Stimulated activated CD4-positive, alpha-beta T cell treated with anti-CD3 and anti-CD28 coated beads, TNF-alpha, amount 100 ng/mL, for 1 hour (primary cell): ENCODE measurements at places on chromosomes 7 and 10.

DNA sequence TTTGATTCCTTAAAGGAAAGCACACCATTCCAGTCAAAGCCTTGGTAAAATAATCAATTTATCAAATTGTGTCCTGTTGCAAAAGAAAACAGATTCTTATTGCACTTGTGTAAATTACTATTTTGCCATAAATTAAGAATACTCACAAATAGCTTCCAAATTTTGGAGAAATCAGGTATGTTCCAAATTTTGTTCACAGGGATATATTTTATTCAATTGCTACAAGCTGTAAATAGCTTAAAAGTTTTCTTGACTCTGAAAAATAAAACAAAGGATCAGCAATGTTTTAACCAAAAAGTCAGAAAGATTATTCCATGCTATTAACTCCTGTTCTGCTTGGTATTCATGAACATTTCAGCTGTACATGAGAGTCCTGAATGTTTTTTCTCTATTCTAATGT lies 47.4 kb upstream of the CHST3 start:
- DNase-seq, result no peak

DNA sequence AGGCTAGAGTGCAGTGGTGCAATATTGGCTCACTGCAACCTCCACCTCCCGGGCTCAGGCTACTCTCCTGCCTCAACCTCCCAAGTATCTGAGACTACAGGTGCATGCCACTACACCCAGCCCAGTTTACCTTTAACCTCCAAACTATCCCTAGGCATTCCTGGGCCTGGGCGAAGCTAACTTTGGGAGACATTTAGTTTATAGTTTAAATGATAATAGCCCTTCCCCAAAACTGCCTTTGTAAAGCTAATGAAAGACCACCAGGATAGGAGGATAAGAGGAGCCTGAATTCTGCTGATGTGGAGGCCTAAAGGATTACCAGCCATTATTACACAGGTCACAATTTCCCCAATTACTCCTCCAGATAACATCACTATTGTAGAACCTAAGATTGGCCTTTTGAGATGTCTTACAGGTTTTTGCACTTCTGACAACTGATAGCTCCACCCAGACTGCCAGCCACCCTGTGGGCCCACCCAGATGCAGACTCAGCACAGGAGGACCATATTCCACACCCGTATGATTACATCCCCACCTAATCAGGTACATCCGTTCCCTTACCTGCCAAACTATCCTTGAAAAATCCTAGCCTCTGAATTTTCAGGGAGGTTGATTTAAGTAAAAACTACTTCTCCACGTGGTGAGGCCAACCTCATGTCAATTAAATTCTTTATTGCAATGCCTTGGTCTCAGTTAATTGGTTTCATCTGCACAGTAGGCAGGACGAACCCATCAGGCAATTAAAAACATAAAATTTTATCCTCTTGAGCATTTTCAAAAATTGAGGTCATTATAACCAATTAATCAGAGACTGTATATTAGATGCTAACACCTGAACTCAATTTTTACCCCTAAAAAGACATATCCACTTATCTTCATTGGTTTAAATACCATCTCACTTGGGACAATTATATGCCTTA lies 62.3 kb upstream of the TMEM254 start:
- DNase-seq, result no peak

DNA sequence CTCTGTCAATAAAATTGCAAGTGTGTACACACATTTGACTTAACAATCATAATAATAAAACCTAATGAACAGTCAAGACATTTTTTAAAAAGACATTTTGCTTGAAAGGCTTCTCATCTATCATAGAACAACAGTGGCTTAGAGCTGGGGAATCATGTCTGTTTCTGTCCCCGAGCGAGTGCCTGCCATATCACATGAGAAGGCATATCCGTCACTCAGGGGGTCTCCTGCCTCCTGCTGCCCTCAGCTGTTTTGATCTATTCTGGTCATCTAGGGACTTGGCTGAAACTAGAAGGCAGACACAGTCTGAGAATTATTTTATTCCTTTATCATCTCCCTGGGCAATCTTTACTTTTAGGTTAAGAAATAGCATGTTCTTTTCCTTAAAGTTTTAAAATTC lies 278.7 kb upstream of the KLF6 start:
- no peak for DNase-seq

- no peak for DNase-seq
These were observed 209.6 kb downstream of the PTPRN2 start for GRCh38 chr7:158377800-158378623.

GRCh38 chr10:12876266-12876665 lies 125.2 kb downstream of the CCDC3 start:
- DNase-seq, result no peak

- DNase-seq, result no peak
These were observed 17.1 kb upstream of the LIPF start for GRCh38 chr10:88647061-88647615.

DNA sequence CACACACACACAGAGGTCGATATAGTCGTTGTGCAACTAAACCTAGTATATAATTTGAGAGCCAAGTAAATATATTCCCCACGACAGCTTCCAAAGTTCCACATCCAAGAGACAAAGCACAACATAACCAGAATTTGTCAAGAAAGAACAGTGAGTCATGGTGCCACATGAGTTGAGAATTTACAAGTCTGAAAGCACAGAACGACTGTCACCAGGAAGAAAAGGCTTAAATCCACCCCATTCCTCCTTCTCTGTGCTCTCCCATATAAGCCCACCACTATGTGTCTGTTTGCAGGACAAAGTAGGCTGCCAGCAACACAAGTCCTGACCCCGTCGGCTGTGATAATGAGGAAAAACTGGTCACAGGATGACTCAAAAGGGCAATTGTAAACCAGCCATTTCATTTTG lies 32.8 kb downstream of the GSAP start:
- DNase-seq, result no peak

DNA sequence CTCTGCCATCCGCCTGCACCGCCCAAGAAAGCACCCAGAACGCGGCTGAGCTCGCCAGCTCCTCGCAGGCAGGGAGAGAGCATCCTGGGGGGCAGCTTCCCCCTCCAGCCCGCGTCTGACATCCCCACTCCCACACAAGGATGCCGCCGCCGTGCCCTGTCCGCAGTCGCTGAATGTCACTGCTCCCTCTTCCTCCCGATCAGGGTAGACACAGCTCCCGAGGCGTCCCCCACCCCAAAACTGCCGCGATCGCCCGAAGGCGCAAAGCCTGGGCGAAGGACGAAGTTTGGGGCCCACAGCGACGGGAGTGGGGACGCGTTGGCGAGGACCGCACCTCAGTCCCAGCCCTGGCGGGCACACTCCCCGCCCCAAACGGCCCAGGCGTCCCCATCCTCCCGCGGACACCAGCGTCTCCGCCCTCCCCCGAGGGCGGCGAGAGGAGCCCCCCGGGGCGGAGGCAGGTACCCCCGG lies 1.5 kb upstream of the KAT6B start:
- peak; percentile 40 for DNase-seq

DNA sequence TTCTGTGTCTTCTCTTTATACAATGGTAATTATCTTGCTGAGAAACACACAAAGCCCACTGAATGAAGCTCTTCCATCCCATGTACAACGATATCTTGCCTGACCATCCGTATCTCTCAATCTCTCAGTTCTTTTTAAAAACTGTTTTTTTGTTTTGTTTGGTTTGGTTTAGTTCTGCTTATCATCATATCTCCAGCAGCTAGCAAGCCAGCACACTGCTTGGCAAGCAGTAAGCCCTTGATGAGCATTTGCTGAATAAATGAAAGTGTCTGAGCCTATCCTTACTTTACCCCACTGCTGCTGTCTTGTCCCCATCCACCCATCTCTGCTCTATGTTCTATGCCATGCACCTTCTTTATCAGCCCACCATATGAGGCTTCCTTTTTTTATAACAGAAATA lies 34.2 kb downstream of the ITGB1 start:
- no peak for DNase-seq

DNA sequence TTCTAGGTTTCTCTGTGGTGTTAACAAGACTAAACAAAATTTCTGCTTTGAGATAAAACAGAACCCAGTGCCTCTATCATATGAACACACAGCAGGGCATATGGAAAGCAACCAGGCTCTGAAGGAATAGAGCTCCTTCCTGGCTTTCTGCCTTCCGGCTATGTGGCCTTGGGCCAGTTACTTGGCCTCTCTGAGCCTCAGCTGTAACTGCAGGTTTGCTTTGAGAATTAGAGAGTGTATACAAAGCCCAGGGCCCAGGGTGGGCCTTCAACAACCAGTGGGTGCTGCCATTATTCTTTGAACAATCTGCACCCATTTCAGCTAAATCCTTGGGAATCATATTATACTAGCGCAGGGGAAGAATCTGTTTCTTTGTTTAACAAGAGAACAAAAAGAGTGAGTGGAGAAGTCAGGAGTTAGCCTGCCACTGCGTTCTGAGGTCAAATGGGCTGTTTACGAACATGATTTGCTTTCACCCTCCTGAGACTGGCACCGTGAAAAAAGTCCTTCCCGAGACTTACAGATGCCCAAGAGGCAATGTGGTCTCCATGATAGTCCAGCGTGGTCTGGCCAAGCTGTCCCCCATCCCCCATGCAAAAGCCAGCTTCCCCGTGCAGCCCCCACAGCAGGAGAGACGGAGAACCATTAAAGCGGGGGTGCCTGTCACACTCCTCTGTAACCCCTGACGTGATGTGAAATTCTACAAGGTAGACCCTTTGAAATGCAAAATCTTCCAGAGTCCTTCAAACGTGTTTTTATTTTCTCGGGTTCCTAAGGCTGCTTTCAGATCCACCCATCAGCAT lies 4.9 kb downstream of the FAM53B start:
- DNase-seq, result no peak

DNA sequence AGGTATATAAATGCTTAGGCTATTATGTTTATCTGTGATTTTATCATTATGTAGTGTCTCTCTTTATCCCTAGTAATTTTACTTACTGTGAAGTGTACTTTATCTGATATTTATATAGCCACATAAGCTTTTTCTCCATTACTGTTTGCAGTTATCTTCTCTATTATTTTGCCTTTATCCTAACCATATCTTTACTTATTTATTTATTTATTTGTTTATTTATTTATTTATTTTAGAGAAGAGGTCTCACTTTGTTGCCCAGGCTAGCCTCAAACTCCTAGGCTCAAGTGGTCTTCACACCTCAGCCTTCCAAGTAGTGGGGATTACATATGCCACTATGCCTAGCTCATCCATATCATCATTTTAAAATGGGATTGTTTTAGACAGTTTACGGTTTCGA lies 331.8 kb downstream of the C7orf25 start:
- DNase-seq, result no peak

GRCh38 chr10:88861036-88861435 lies 9.4 kb upstream of the ANKRD22 start:
- no peak for DNase-seq

DNA sequence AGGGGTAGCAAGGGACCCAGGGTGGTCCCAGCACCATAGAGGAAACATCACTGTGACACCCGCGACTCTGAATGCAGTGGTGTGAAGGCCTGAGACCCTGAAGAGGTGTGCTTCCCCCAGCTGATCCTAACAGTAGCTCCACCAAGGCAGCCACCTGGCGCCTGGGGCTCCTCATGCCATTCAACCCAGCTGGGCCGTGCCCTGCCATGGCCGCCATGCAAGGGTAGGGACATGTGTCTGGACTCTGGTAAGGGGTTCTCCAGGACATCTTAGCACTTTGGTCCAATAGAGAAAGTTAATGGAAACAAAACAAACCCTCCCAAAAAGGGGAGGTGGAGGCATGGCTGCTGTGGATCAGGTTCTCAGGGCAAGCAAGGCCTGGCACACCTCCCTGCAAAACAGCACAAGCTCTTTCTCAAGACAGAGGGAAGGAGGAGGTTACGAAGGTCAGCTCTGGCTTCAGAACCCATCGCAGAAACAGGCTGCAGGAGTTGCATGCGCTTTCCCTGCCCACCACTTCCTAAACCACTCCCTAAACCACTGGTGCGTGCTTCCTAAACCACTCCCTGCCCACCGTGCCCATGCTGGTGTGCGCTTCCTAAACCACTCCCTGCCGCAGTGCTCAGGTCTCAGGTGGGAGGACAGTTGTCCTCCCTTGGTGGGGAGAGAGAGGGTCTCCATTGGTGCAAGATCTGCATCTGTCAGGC lies 108.7 kb downstream of the LARP4B start:
- no peak for DNase-seq

- DNase-seq, result no peak
These were observed 84.3 kb upstream of the MPP7 start for GRCh38 chr10:28387140-28387539.

- no peak for DNase-seq
These were observed 16.5 kb upstream of the MCM10 start for GRCh38 chr10:13144814-13145213.

GRCh38 chr10:109591601-109592000 lies 331.7 kb downstream of the XPNPEP1 start:
- no peak for DNase-seq

DNA sequence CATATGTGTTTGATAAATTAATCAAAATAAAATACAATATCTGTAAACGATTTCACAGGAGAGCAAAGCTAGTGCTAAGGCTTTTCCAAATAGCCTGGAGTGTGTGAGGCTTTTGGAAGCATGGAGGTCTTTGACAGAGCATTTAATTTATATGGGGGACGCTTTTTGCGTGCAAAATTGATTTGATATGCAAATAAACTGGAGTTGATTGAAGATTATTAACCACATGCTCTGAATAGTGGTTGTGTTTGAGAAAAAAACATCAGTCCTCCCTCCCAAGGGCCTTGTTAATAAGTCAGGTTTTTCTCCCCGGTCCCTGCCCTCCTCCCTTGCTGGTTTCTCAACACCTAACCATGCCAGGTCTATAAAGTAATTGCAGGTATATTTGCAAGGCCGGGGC lies 85.1 kb upstream of the FGFR2 start:
- DNase-seq, result no peak

GRCh38 chr10:17062955-17063484 lies 66.6 kb downstream of the CUBN start:
- DNase-seq, result no peak

DNA sequence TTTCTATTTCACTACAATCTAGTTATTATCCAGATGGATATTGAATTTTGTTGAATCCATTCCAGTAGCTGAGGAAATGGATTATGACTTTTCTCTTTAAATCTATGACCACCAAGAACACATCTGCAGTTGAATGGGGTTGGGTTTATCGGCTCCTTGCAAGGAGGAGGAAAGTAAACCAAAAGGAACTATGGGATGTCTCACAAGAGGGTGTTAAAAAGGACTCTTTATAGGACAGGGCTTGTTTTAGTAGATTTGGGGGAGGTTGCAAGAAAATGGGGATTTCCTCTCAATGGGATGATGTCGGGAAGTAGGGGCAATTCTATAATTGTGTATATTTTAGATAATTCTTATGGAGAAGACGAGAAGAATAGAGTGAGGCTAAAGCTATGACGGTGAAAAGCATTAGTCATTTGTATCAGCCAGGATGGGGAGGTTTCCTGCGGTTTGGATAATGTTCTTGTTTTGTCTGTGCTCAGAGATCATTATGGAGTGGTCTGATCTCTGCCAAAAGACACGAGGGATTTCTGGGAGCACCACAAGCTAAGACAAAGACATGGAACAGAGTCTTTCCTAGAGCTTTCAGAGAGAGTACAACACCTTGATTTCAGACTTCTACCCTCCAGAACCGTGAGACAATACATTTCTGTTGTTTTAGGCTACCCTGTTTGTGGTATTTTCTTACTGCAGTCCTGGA lies 5.3 kb upstream of the LRRC61 start:
- DNase-seq, result no peak
